ENCODE measurements at places on chromosomes 6 and 20.

DNA sequence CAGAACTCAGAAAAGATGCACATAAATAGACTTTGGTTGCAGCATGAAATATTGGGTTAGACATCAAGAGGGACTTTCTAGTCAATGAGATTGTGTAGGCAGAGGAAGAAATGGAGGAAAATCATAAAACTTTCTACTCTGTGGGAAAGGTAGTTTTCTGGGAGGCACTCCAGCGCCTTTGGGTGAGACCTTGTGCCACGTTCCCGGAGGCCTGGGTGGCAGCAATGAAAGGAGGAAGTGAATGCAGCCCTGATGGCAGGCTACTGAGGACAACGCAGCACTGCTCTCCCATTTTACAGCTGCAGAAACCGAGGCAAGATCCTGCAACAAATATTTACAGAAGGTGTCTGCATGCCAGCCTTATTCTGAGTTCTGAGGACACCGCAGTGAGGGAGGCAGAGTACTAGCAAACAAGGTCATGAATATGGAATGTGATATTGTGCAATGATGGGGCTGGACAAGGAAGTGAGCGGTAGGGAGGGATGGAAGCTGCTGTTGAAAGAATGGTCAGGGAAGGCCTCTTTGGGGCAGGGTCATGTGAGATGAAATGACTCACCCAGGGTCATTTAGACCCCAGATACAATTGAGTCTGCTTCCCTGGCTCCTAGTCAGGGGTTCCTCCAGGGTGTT lies 159.1 kb downstream of the TFAP2C start:
- DNase-seq: no peak

GRCh38 chr6:51541847-51542246 lies 545.6 kb downstream of the PKHD1 start:
- no peak for DNase-seq

DNA sequence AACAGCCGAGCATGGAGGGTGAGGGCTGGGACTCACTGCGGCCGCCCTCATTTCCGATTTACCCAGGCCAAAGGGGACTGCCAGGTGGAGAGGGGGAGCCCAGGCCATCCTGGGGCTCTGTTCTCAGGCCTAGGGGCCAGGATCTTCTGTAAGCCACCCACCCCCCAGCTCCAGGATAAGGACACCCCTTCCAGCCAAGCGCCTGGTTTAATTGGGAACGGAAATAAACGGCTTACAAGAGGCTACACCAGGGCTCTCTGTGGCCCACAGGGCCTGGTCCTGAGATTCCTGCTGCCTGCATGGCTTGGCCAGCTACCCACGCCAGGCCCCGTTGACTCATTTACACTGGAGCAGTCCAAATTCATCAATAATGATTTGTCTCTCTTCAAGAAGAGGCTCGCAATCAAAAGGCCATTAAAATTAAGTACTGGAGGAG lies 68.1 kb upstream of the TOP1 start:
- no peak for DNase-seq

GRCh38 chr6:20700375-20700774 lies 166.1 kb downstream of the CDKAL1 start:
- DNase-seq: no peak

- no peak for DNase-seq
Measured at GRCh38 chr6:127538750-127539264, 19.7 kb upstream of the MTCL3 start.

- no peak for DNase-seq
Measured at GRCh38 chr6:36722365-36722764, 24.7 kb downstream of the RAB44 start.

GRCh38 chr6:12163149-12163548 lies 127.0 kb upstream of the EDN1 start:
- DNase-seq: no peak

DNA sequence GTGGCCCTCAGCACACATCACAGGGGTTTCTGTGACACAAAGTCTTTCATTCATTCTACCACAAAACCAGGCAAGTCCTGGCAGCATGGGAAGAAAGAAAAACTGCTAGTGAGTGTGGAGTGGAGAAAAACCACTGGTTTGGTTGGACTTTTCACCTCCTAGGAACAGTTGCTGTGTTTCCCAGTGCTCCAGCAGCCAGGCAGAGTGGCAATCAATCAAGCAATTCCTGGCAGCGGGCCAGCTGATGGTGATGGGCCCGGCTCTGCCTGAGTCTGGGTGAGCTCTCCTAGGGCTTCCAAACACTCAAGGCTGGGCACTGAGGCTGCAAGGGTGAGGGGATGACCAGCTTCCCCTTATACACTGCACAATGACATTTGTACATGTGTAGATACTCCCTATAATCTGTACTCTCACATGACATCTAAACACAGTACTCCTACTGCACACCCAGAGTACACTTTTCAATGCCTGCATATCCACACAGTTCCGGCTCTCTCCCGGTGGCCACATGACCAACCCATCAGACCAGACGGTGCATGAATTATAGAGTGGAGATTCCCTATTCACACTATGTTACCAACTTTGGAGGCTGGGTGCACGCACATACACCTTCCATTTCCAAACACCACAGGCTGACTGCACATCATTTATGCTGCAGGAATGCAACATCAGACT lies 156.6 kb downstream of the UNC5CL start:
- no peak for DNase-seq

- no peak for DNase-seq
Measured at GRCh38 chr6:708237-708598, 15.3 kb upstream of the EXOC2 start.

GRCh38 chr20:15318682-15319081 lies 981.3 kb upstream of the FLRT3 start:
- DNase-seq: no peak

DNA sequence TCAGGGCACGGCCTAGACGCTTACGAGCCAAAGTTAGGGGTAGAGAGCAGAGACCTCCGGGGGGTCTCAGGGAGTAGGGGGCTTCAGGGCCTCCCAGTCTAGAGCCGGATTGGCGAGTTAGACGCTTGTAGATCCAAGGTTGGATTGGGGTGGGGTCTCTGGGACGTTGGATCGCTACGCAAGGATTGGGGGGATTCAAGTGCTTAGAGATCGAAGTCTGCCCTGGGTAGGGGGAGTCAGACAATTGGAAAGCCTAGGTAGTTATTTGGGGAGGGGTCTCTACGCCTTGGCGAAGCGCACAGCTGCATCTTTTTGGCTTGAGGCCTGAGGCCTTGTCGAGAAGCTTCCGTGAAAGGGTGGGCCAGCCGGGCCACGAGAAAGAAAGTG lies 469 bp downstream of the STX16 start:
- no peak for DNase-seq
